ENCODE measurements at places on chromosomes 16 and 17. TPM values are rescaled to one million over a fixed set of nuclear protein-coding genes. Genes with fewer than 3 reads are reported as not detected.

GRCh38 chr16:56728980-56729734 lies 772 bp upstream of the NUP93 start:
- DNase-seq, result no peak

DNA sequence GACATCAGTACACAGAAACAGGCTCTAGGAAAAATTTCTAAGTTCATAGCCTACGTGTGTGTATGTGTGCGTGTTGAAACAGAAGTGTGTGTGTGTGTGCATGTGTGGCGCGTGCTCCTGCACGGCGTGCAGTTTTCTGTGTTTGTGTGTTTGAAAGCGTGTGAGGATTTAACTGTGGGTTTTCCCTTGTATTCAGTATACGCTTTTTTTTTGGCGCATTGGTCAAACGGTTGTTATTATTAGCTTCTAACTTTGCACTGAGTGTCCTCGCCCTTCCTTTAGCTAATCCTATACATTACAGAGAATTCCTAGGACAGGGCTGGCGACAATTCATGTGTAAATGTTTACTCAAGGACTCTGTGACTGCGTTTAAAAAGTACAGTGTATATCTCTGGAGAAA lies 23.0 kb downstream of the TMC6 start:
- DNase-seq, result no peak

DNA sequence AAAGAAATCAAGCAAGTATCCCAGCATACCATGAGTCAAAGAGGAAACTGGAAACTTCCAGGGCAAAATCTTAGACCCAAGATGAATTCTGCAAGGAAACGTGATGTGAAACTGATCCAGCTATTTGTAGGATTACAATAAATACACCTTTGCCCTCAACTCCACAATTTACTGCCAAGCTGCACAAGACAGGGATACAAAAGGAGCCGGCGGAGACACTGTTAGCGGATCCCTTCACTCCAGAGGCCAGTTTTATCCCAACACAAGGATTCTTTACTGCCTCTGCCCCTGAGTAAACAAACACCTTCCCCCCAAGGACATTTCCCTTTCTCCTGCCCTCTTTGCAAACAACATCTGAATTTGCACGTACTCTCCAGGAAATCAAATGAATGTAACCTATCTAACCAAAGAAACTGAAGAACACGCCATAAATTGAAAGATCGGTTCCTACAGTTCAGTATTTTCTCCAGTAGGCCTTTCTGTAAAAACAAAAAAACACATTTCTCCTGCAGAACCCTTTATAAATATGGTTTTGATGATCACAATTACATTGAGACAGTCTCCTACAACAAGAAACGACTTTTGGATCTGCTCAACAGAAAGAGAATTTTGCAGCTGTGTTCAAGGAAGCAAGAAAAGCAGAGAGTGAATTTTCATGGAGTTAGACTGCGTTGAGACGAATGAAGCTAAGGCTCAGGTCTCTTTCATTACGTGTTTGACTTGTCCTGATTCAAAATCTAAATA lies 1.4 kb upstream of the CBX2 start:
- DNase-seq, result no peak

DNA sequence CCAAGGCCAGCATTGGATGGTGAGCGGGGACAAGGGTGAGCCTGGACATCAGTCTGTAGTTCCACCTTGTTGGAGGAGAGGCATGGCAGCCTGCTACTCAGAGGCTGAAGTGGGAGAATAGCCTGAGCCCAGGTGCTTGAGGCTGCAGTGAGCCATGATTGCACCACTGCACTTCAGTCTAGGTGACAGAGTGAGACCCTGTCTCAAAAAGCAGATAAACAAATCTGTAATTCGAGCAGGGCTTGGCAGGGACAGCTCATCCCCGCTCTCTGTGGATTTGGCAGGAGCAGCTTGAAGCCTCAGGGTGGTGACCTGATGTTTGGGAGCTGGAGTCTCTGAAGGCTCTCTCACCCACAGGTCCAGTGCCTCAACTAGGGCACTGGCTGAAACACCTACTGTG lies 38.6 kb upstream of the ZCCHC14 start:
- DNase-seq, result no peak

DNA sequence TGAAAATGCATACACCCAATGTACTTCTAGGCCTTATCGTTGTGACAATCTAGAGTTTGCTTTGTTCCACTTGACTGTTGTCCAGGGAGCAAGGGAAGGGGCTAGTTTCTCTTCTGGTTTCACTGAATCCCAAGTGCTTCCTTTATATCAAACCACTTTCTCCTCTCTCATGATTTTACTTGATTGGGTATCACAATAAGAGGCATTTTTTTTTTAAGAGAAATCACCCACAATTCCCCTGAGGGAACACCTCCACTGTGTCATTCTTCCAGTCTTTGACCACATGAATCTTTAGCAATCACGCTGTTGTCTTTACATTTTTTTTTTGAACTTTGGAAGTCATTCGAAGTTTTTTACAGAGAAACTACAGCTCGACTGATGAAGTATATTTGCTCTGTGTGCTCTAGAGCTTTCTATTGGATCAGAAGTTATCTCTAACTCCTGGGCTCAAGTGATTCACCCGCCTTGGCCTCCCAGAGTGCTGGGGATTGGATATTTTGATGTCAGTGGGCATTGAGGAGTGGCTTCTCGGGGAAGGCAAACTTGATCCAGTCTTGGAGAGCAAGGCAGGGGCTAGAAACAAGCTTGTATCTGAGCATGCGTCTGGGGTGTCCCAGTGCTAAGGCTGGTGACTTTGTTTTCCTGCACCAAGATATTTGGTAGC lies 3.0 kb downstream of the CDH1 start:
- DNase-seq, result no peak

GRCh38 chr17:82449131-82449882 lies 1.2 kb downstream of the CYBC1 start:
- DNase-seq, result peak; percentile 26

- DNase-seq, result no peak
These were observed 863.5 kb upstream of the CDH8 start for GRCh38 chr16:62899737-62900136.

GRCh38 chr16:546909-547770 lies 13.1 kb upstream of the PRR35 start:
- peak; percentile 87 for DNase-seq

DNA sequence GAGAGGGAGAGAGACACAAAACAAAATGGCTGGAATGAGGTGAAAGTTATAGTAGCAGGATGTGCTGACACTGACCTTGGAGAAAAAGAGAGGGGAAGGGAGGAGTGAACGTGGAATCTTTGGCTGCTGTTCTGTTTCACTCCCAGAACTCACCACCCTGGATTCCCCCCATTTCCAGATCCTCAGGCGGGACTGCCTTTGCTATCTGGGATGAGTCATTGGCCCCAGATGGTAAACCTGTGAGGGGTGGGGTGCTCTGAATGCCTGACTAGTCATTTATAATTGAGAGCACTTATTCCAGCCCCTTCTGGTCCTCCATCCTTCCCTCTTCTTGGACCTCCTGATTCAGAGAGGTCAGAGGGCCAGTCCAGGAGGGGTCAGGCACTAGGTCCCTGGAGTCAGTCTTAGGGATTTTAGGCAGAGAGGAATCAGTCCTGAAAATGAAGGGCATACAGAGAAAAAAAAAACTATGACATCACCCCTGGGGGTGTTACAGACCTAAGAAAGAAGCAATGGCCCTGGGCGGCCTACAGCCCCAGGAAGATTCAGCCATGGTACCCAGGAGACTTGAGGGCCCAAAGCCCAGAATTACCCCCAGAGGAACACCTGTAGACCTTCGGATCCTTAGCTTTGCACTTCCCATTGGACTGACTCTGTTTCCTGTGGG lies 2.2 kb upstream of the ZG16 start:
- DNase-seq, result no peak

The FOXJ1 gene
- total RNA-seq, result not detected

The KCNH6 gene
- not detected for total RNA-seq

DNA sequence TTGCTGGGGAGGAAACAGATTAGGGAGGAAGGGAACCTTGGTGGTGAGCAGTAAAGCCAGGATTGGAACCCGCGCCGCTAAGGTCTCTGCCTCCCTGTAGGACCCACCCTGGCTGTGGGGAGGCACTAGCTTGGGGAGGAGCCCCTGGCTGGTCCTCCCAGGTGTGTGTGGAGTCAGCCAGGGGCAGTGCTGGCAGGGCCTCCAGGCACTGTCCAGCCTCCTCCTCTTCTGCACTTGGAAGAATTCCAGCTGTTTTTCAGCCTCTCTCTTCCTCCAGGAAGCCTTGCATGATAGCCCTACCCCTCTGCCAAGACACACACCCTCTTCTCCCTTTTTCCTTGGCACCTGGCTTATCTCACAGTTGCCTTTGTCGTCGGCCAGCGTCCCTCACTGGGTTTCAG lies 34.8 kb downstream of the TMEM235 start:
- DNase-seq, result no peak

DNA sequence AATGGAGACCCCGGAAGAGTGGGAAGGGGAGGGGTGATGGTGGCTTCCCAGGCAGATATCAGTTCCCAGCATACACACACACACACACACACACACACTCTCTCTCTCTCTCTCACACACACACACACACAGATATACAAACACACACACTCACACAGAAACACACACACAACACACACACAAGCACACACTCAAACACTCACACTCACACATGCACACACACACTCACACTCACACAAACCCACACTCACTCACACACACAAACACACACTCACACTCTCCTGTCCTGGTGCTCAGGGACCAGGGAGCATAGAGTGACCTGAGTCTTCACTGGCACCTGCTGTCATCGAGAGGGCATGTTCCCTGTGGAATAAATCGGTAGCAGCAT lies 5.6 kb downstream of the CA4 start:
- DNase-seq, result no peak

DNA sequence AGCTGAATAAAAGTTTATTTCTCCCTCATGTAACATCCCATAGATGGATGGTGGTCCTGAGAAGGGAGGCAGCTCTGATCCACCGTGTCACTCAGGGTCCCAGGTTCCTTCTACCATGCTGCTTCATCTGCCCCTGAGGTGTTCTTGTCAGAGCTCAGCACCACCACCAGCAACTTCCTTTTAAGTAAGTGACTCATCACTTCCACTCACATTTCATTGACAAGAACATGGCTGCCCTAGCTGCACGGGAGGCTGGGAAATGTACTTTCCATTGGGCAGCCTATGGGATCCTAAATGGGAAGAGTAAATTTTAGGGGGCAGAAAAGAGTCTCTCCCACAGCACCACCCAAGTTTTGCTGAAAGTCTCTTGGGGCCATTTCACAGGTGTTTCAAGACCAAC lies 134.7 kb downstream of the USP31 start:
- DNase-seq, result no peak

- no peak for DNase-seq
These were observed 3.8 kb downstream of the G6PC3 start for GRCh38 chr17:44074231-44074910.

DNA sequence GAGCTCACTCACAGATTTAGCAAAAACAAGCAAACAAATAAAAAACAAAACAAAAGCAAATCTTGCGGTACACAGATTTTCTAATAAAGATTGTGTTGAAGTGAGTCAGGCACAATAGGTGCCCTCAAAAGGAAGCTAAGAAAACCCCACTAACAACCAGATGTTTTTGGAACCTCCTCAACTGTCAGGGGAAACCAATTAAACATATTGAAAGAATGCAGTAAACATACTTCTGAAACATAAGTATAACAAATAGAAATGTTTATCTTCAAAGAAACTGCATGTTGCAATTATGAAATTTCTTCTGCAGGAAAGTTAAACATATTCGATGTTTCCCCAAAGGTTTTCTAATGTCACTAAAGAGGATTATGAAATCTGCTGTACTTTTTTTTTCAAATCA lies 110.5 kb upstream of the CORO6 start:
- DNase-seq, result no peak

- DNase-seq, result no peak
These were observed 255.9 kb upstream of the PMFBP1 start for GRCh38 chr16:72427783-72428331.

The KRTAP2-2 gene
- total RNA-seq, result not detected

The ITGAE gene
- total RNA-seq, result 22.4 TPM

- no peak for DNase-seq
These were observed 231.8 kb upstream of the MON1B start for GRCh38 chr16:76959166-76959565.

DNA sequence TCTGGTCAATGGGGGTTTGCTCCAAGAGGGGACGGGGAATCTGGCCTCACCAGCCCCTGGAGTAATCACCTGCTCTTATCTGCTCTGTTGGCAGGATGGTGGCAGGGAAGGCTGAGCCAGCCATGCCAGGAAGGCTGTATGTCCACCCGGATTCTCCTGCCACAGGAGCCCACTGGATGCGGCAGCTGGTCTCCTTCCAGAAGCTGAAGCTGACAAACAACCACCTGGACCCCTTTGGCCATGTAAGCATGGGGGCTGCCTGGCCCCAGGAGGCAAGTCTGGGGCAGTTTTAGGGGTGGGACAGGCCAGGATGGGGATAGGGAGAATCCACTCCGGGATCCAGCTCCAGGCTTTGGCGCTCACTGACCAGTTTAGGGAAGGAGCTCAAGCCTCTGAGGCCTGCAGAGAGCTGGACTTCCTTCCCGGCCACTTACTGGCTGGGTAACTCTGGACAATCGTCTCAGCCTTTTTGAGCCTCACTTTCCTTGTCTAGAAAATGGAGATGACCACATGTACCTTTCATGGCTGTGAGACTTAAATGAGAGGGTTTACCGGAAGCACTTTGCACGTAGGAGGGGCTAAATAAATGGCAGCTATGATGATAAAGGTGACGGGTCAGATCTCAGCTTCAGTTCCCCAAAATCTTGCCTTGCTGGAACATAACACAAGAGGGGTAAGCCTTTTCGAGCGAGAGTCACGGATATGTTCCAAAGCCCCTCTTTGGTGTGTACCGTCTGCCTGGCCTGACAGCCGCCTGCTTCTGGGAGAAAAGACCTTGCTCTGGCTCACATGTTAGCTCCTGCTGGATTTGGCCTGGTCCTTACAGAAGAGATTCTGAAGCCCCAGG lies 15.4 kb downstream of the TBX4 start:
- DNase-seq, result peak; percentile 48

The MAP2K6 gene
- total RNA-seq, result 4.1 TPM

- DNase-seq, result no peak
These were observed 32.1 kb downstream of the ABR start for GRCh38 chr17:1147664-1148063.

- DNase-seq, result peak; percentile 54
These were observed 176.3 kb downstream of the RPTOR start for GRCh38 chr17:80720610-80721577.

DNA sequence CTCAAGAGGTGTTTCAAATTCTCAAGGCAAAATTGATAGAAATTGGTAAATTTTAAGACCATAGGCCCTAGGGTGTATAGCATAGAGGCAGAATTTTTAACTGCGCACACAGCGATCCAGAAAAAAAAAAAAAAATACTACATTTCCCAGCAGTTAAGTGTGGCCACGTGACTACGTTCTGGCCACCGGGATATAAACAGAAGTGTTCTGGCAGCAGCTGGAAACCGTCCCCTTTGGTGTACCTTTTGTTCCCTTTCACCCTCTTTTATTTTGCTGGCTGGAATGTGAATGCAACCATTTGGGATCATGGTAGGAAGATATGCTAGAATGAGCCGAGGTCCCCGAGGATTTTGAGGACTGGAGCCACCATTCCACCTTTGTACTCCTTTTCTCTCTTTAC lies 52.7 kb upstream of the AKAP1 start:
- peak; percentile 60 for DNase-seq

Measured in right cardiac atrium (tissue), 5 donors.